Cerebellum (tissue), 4 donors: ENCODE measurements at places on chromosomes 7 and 10. TPM values are rescaled to one million over a fixed set of nuclear protein-coding genes. Genes with fewer than 3 reads are reported as not detected.

Gene TCERG1L
- 6.8 TPM for total RNA-seq

Gene MRC1
- total RNA-seq = 5.5 TPM

Gene PLEKHS1
- total RNA-seq = not detected

Gene DDC
- total RNA-seq = 1.2 TPM

Gene PLAU
- 1.00 TPM for total RNA-seq

Gene FAM204A
- 39.7 TPM for total RNA-seq

Gene COL1A2
- 233 TPM for total RNA-seq

Gene RAB19
- not detected for total RNA-seq

Gene CPXM2
- 1.8 TPM for total RNA-seq

Gene SH2D4B
- total RNA-seq = 0.36 TPM
